ENCODE measurements at places on chromosomes 13 and 19. TPM values are rescaled to one million over a fixed set of nuclear protein-coding genes. Genes with fewer than 3 reads are reported as not detected.

Gene CGB1
- total RNA-seq = not detected

Gene KIR2DL4
- not detected for total RNA-seq

Gene FCAR
- total RNA-seq = 9.1 TPM

DNA sequence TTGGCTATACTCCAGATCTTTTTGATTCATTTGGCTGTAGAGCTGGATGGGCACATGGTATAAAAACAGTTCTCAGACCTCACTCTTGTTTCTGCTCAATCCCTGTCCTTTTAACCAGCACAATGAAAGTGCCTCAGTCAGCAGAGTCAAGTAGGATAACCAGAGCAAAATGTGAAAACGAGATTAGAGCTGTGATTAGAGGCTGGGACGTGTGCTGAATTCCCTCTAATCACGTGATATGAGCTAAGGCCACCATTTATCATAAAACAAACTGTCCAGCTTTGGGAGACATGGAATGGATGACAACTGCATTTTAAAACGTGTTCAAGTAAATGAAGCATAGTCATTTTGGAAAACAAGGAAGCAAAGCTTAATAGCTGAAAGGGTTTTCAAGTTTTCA, 54.1 kb downstream of the GJA3 start:
- DNase-seq = no peak
- no peaks in the 10 kb centered on the region for H3K27me3 ChIP-seq
- H3K27ac ChIP-seq = no peak overlapping the region
- H3K4me1 ChIP-seq = no peaks in the 10 kb centered on the region
- H3K4me3 ChIP-seq = no peak overlapping the region

- peak overlapping the region; percentile 0 for H3K27ac ChIP-seq
- no peak overlapping the region for H3K4me3 ChIP-seq
- no peak for DNase-seq
- no peaks in the 10 kb centered on the region for H3K36me3 ChIP-seq
Observed at GRCh38 chr13:30867089-30867669, 38.9 kb upstream of the MEDAG start.

- H3K27me3 ChIP-seq = no peaks in the 10 kb centered on the region
- peak overlapping the region; percentile 48 for H3K27ac ChIP-seq
- peaks cover 9% of the 10 kb centered on the region for H3K4me1 ChIP-seq
- H3K36me3 ChIP-seq = no peaks in the 10 kb centered on the region
Observed at GRCh38 chr13:44243198-44243857, 130.3 kb upstream of the SERP2 start.

GRCh38 chr19:17104679-17105078, 29.1 kb downstream of the MYO9B start:
- H3K36me3 ChIP-seq = peaks cover 69% of the 10 kb centered on the region
- no peak for DNase-seq
- H3K4me1 ChIP-seq = peaks cover 15% of the 10 kb centered on the region
- H3K4me3 ChIP-seq = no peak overlapping the region
- H3K27me3 ChIP-seq = no peaks in the 10 kb centered on the region

GRCh38 chr13:113904411-113904810, 40.5 kb upstream of the GAS6 start:
- H3K27me3 ChIP-seq = no peaks in the 10 kb centered on the region
- no peak overlapping the region for H3K27ac ChIP-seq
- no peak overlapping the region for H3K4me3 ChIP-seq
- DNase-seq = no peak

DNA sequence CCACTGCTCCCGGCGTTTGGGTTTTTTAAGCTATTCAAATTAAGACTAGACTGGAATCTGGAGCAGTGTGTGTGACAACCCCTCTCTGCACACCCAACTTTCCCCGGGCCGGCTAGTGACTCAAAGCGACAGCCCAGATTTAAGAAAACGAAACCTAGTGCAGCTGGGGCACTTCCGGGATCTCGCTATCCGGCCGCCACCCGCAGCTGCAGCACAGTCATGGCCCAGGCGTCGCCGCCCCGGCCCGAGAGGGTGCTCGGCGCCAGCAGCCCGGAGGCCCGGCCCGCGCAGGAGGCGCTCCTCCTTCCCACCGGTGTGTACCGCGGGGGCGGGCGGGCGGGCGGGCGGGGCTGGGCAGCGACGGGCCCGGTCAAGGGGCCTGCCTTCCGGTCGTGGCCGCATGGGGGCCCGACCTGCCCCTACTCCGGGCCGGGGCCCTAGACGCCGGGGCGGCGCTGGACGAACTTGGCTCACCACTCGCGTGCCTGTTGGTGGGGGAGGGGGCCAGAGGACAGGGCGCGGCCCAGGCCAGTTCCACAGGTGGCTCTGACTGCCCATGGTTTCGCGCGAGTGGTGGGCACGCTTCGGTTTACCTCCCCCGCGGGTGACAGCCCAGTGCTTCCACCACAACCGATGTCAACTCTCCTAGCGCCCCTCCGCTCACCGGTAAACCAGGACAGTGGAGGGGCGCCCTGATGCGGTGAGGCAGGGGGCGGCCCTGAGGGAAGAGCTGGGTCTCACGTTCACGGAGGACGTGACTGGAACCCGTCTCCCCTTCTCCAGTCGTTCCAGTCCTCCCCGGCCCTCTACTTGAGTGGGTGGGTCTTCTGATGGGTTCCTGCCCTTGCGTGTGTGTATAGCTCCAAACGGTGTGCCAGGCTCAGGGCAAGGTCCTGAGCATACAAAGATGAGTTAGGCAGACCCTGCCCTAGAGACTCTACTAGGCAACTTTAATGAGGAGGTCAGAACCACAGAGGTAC, at the start of gene PHF11:
PHF11 (plus strand) TSS at position 171 of the 980 bp plus-strand sequence; CDS start at position 220, 49 bp downstream.
- peaks cover 10% of the 10 kb centered on the region for H3K4me1 ChIP-seq
- H3K27ac ChIP-seq = peak within 1 kb of the TSS; percentile 88
- H3K36me3 ChIP-seq = no peaks in the 10 kb centered on the region
- H3K4me3 ChIP-seq = peak within 1 kb of the TSS; percentile 75

GRCh38 chr13:47409778-47410177, 512.9 kb upstream of the HTR2A start:
- no peaks in the 10 kb centered on the region for H3K4me1 ChIP-seq
- no peaks in the 10 kb centered on the region for H3K27me3 ChIP-seq

DNA sequence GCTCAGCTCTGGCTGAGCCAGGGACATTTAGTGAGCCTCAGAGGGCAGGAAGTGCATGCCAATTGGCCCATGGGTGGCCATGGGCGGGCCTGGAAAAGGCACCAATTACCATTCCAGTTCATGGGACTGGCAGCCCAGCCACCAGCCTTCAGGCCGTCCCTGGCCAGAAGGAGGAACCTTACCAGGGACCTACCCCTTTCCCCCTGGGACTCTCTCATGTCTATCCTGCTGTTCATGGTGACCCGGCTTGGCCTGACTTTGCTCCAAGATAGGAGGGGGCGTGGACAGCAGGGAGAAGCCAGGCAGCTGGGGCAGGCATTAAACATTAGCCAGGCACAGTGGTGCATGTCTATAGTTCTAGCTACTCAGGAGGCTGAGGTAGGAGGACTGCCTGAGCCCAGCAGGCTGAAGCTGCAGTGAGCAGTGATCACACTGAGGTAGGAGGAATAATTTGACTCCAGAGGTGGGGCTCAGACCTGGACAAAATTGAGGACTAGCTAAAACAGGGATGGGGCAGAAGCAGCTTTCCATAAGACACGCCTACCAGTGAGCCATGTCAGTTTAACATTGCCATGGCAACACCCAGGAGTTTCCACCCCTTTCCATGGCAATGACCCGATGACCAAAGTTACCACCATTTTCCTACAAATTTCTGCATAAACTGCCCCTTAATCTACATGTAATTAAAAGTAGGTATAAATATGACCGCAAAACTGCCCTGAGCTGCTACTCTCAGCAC, 14.3 kb upstream of the ZNF426 start:
- no peak for DNase-seq
- no peak overlapping the region for H3K27ac ChIP-seq
- no peaks in the 10 kb centered on the region for H3K27me3 ChIP-seq
- H3K36me3 ChIP-seq = no peaks in the 10 kb centered on the region
- H3K4me3 ChIP-seq = no peak overlapping the region
- no peaks in the 10 kb centered on the region for H3K4me1 ChIP-seq

DNA sequence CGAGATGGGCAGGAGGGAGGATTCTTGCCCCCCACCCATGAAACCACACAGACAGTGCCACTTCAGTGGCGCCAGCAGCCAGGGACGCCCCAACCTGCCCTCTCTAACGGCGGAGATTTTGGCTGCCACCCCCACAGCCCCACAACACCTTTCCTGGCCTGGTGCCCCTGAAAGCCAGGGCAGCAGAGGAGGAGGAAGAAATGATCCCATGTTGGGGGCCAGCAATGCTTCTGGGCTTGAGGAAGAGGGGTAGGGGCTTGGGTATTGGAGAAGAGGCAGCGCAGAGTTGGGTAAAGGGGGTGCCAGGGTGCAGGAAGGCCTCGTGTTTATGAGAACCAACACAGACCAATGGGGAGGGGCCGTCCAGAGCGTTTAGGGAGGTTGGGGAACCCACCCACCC, 1.7 kb downstream of the MLLT1 start:
- peaks cover 19% of the 10 kb centered on the region for H3K36me3 ChIP-seq
- H3K4me3 ChIP-seq = no peak overlapping the region
- H3K4me1 ChIP-seq = peaks cover 62% of the 10 kb centered on the region
- no peak overlapping the region for H3K27ac ChIP-seq

DNA sequence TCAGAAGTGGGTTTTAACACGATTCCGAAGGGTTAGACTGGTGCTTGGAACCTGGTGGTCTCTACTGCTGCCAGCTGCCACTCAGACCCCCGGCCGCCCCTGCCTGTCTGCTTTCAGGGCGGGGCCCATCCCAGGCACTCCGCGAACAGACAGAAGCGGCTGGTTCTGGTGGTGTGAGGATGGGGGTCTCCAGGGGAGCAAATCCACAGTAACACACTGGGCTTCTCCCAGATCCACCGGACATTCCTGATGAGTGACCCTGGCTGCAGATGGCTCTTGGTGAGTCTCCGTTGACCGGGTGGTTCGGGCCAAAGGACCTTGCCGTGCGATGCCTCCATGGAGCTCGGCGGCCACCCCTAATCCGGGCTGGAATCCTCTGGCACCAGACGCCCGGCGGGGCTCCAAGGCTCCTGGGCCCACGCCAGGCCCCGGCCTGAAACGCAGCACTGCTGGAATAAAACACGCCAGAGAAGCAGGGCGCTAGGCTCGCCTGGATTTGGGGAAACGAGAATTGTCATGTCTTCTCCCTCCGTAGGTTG, 2.1 kb upstream of the PTBP1 start:
- H3K27ac ChIP-seq = peak overlapping the region; percentile 52
- H3K36me3 ChIP-seq = peaks cover 21% of the 10 kb centered on the region
- H3K27me3 ChIP-seq = no peaks in the 10 kb centered on the region
- no peak overlapping the region for H3K4me3 ChIP-seq
- no peak for DNase-seq

- H3K27ac ChIP-seq = peak overlapping the region; percentile 82
- peaks cover 65% of the 10 kb centered on the region for H3K36me3 ChIP-seq
- H3K27me3 ChIP-seq = no peaks in the 10 kb centered on the region
- peaks cover 33% of the 10 kb centered on the region for H3K4me1 ChIP-seq
Observed at GRCh38 chr19:40241809-40242384, 15.4 kb upstream of the CCNP start.

GRCh38 chr13:111076155-111077013, 38.7 kb upstream of the ARHGEF7 start:
- H3K4me3 ChIP-seq = no peak overlapping the region
- no peaks in the 10 kb centered on the region for H3K36me3 ChIP-seq
- H3K27ac ChIP-seq = no peak overlapping the region
- no peaks in the 10 kb centered on the region for H3K4me1 ChIP-seq

Measured in spinal cord (tissue), 10 donors.